Naive B cell (primary cell): ENCODE measurements at places on chromosomes 1 and 21. TPM values are rescaled to one million over a fixed set of nuclear protein-coding genes. Genes with fewer than 3 reads are reported as not detected.

DNA sequence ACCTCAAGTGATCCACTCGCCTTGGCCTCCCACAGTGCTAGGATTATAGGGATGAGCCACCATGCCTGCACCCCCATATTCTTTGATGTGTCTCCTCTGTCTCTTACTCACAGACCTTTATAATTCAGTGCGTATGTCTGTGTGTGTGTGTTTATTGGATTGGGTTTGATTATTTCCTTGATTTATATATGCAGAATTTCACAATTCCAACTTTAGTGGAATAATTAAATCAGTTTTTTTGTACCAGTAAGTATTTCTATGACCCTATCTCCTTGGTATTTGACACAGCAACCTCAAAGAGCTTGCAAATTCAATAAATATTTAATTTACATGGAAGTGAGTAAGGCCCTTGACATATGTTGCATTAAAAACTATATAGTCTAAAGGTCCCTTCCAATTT, 333.9 kb upstream of the ADAMTS5 start:
- no peak for DNase-seq

GRCh38 chr1:10498231-10498630, 23.5 kb downstream of the PEX14 start:
- DNase-seq = no peak

- DNase-seq = no peak
Observed at GRCh38 chr1:200550367-200550766, 70.2 kb downstream of the KIF14 start.

FOXO6 gene
- polyA plus RNA-seq = not detected

LCE1B gene
- not detected for polyA plus RNA-seq

IL19 gene
- not detected for polyA plus RNA-seq
